C1 segment of cervical spinal cord (tissue), 14 donors: ENCODE measurements at places on chromosomes 1 and 21.

GRCh38 chr1:162019446-162019845, 4.2 kb downstream of the OLFML2B start:
- no peak for DNase-seq

GRCh38 chr1:218748071-218748470, 402.9 kb downstream of the TGFB2 start:
- DNase-seq: no peak

DNA sequence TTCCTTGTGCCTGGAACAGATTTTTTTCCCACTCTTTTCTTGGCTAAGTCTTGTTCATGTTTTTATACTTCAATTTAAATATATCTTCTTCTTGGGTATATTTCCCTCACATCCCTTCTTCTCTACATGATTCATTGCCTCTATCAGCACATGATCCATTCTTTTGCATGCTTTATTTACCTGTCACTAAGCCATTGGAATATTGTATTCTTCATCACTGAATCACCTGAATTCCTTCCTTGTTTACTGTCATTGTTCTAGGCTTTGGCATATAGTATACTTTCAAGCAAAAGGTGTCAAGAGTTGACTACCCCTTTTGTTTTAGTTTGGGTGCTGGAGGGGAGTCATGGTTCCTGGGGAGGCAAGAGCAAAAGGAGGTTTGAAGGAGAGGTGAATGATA, 464.5 kb upstream of the LRRC7 start:
- DNase-seq: no peak

- DNase-seq: no peak
Measured at GRCh38 chr1:187689129-187689528, 860.4 kb downstream of the PLA2G4A start.

DNA sequence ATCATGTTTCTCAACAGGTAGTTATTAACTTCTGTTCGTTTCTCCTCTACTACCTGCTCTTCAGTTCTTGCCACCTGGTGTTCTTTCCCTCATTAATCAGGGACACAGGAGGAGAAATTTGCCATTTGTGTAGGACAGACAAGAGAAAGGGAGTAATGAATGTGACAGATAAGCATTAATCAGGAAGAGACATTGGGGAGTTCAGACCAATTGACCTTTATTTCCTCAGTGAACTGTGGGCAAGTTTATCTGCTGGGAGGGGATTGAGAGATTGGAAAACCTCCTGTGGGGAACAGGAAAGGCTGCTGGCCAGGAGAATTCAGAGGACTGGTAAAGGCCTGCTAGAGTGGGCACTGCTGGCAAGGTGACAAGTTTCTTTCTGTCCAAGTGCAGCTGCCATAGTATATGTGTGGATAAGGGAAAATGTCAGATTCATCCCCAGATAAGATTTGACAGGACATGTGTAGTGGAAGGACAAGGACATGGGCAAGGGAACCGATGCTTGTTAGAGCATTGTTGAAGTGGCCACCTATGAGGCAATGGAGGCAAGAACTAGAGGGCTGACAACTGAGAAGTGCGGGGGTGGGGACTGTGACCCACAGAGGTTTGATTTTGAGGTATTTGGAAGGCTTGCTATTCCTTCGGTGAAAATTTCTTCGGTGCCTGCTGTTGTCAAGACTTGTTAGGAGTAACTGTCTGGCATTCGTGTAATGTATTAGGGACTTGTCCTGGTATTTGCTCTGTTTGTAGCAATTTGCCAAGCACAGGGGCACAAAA, 12.6 kb downstream of the SZT2 start:
- no peak for DNase-seq

- DNase-seq: peak; percentile 18
Measured at GRCh38 chr1:15577691-15578090, 7.2 kb downstream of the AGMAT start.

- no peak for DNase-seq
Measured at GRCh38 chr1:32886004-32886827, at the start of gene HPCA. TSS of gene HPCA (plus strand) at chr1:32886491. CDS start at chr1:32888899, 2,408 bp downstream.

DNA sequence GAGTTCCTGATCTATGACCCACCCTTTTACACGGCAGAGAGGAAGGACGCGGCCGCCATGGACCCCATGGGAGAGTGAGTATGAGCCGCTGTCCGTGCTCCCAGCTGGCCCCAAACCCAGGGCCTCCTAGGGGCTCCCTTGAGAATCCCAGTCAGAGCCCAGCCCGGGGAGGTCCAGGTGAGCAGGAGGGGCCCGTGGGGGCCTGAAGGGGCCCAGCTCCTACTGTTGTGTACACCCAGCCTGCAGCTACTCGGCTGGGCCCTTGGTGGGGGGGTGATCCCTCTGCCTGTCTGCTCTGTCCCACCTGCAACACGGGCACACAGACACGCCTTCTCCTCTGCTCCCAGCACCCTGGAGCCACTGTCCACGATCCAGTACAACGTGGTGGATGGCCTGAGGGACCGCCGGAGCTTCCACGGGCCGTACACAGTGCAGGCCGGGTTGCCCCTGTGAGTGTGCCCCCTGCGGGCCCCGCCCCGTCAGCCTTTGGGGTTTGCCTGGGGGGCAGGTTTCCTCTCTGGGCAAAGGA, 28.6 kb upstream of the LRRC3 start:
- no peak for DNase-seq

DNA sequence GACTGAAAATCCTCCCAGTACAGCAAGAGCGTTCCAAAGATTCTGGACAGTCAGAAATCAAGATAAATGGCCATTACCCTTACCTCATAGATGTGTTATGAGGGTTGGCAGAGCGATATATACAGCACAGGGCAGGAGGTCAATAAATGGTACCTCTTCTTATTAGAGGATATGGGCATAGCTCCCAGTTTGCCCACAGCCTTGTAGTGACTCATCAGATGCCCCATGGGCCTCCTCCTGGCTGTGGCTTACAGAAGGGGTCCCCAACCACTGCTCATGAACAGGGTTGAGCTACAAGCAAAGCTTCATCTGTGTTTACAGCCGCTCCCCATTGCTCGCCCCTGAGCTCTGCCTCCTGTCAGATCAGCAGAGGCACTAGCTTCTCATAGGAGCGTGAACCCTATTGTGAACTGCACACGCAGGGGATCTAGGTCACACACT, 7.3 kb upstream of the IFNGR2 start:
- DNase-seq: no peak

GRCh38 chr1:208206092-208206698, 38.0 kb downstream of the PLXNA2 start:
- DNase-seq: no peak

DNA sequence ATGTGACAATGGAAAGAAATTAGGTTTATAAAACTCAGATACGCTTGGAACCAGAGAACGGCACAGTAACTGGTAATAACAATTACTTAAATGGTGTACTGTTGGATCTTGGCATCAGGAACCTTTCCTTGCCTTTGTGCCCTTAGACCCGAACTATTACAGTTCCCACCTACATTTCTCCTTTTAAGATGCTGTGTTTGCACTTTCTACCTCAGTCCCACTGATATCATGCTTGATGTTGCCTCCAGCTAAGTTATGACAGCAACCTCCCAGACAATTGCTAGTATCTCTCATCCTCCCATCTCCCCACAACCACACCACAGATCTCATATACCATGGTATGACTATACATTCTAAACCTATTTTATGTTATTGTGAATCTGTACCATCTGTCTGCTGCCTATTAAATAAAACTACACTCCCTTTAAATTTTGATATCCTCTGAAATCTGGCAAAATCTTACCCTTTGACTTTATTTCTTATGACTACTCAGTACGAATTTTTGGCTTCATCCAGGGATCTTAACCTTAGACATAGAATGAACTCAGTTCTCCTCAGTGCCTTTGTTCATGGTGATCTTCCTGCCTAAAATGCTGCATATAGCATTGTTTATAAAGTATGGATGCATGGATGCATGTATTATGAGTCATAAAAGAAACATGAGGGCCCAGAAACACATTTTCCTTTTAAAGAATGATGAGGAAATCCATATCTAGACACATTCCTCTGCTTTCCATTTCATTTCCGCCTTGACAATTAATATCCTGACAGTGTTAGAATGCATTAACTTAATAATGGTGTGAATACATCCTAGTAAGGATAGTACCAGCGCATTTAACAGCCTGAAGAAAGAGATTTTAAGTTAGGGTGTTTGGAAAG, 64.1 kb downstream of the LRRC8D start:
- no peak for DNase-seq

- DNase-seq: no peak
Measured at GRCh38 chr1:202235003-202235660, 41.5 kb downstream of the LGR6 start.

DNA sequence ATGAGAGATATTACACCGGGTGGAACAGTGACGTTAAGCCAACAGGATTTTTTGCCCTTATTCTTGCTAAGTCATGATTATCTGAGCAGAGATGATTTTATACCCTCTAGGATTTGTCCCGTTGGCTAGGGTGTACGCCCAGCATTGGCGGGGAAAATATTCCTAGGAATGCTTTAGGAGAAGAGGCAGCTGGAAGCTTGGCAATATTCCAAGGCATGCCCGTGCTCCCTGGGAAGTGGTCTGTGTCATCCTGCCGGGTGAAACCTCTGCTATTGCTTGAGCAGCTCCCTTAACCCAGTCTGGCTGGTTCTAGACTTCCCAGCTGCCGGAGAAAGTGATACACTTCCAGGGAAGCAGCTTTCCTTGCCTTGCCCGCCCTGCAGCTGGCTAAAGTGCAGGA, 16.2 kb downstream of the CHRNB2 start:
- no peak for DNase-seq

- no peak for DNase-seq
Measured at GRCh38 chr1:244749230-244750016, 86.0 kb upstream of the COX20 start.

DNA sequence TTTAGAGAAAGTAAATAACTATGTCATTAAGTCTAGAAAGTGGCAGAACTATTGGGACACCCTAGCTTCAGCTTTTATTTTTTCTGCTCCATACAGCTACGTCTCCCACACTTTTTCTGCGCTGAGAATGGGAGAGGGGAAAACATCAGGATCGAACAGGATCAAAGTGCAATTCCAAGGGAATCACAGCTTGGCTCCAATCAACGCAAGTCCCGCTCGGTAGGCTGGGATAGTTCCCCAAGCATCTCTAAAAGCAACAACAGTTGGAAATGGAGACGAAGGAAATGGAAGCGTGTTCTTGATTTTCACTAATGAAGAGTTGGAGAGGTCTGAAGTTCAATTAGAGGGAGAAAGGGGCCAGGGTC, 536 bp downstream of the HMGCL start:
- DNase-seq: no peak

DNA sequence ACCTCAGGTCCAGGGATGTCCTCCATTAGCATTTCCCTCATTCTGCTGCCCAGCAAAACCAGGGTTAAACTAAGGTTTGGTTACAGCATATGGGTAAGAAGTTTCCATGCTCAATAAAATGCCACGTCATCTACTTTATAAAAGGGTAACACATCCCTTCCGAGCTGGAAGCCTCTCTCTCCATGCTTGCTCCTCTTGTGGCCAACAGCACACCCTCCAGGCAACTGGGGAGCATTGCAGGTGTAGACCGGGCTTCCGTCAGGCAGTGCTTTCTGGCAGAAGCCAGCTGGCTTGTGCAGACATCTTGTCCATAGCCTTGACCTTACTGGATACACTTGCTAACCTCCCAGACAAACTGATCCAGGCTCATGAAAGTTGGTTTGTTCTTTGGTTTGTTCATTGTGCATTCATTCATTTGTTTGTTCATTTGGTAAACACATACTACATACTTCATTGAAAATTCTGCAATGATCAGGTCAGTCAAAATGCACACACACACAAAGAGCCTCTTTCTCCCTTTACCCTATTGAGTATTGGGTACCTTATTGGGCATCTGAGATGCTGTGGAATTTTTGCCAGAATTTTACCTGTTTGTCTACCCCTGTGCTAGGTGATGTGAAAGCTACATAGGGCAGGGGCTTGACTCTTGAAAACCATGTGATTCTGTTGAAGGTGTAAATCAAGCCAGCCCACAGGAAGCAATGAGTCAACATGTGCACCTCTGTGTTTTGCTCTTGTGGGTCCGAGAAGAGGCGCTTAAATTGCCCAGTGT, 422.8 kb downstream of the CAMTA1 start:
- no peak for DNase-seq

DNA sequence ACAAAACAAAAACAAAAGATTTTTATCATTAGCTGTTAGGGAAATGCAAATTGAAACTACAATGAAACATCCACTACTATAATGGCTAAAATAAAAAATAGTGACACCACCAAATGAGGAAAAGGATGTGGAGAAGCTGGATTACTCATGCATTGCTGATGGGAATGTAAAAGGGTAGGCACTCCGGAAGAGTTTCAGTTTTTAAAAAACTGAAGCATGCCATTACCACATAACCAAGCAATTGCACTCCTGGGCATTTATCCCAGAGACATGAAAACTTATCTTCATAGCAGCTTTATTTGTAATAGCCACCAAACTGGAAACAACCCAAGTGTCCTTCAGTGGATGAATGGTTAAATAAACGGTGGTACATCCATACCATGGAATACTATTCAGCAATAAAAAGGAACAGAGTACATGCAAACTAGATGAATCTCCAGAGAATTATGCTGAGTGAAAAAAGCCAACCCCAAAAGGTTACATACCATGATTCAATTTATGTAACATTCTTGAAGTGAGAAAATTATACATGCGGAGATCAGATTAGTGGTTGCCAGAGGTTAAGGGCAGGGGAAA, 14.5 kb upstream of the CFAP298 start:
- no peak for DNase-seq

DNA sequence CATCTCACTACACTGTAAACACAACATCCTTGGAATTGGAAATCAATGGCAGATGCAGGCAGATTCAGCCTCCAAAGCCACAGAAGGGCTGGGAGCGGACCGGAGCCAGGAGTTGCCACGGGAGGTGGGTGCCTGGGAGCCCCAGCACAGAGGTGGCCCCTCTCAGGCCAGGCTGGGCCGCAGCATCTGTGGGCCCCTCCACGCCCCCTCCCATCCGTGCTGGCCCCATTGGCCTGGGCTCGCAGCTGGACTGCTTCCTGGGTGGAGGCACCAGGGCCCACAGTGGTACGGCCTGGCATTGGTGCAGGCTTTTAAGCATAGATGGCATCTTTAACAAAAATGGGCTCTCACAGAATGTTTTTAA, 64.2 kb downstream of the SLX9 start:
- no peak for DNase-seq

DNA sequence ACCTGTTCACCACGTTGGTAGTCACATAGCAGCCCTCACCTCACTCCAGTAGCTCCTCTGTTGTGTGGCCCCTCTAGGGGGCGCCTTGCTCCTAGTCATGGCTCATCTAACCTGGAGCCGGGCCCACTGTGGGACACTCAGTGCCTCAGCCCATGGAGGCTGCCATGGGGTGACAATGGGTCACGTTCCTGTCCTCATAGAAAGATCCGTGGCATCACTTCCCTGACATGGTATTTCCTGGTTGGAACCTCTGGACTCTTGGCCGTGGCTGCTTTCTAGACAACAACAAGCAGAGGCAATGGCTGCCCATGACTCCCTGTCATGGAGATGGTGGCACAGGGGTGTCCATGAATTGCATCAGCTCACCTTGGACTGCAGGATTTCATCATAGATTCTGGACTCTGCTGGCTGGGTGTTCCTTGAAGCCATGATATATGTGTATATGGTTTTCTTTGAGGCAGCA, 27.5 kb upstream of the SLAMF6 start:
- no peak for DNase-seq
